ENCODE measurements at places on chromosomes 5 and 9. TPM values are rescaled to one million over a fixed set of nuclear protein-coding genes. Genes with fewer than 3 reads are reported as not detected.

- no peak for DNase-seq
These were observed 94.8 kb upstream of the CDKN2B start for GRCh38 chr9:22103685-22104575.

DNA sequence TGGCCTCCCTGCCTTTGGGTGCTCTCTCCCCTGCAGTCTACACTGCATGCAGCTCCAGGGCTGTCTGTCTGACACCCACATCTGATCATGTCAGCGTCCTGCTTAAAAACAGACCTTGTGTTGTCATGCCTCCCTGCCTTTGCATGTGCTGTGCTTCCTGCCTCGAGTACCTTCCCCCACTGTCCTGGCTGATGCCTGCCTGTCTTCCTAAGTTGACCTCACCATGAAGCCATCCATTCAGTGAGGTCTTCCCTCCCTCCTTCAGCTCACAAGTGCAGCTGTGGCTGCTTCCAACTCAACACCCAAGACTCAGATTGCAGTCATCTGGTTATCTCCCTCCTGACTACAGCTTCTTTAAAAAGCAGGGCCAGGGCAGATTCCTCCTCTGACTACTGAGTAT lies 5.5 kb downstream of the ANGPTL2 start:
- DNase-seq, result no peak

GRCh38 chr5:35540002-35540401 lies 77.7 kb upstream of the SPEF2 start:
- no peak for DNase-seq

GRCh38 chr5:78661691-78662090 lies 13.1 kb upstream of the LHFPL2 start:
- DNase-seq, result no peak

DNA sequence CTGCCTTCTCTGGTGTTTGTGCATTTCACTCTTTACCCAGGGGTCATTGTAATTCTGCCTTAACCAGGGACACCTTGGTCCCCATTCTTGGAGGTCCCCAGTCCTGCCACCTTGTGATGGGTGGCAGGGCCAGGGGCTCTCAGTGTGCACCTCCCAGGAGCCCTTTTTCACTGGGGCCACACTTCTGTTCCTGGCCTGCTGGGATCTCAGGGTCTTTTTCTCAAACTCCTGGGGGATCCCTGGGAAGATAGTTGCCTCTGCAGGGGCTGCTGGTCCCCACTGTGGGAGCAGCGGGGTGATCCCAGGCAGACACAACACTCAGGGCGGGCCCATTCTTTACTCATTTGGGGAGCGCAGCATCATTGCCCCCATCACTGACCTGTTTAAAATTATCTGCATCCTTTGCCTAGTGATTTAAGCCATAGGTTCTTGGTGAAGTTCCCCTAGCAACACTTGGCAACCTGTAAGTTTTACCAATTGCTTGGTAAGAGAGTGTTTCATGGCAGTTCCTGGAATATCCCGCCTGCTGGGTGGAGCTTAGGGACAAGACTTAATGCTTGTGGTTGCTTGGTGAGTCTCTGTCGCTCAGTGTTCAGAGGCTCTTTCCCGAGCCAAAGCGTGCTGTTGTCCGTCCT lies 15.7 kb downstream of the PHF2 start:
- DNase-seq, result no peak

GRCh38 chr9:11072176-11072575 lies 459.4 kb upstream of the PTPRD start:
- DNase-seq, result no peak

- DNase-seq, result no peak
These were observed 31.4 kb downstream of the TLX3 start for GRCh38 chr5:171340491-171340890.

GRCh38 chr5:135545099-135545498 lies 9.3 kb upstream of the NEUROG1 start:
- DNase-seq, result no peak

GRCh38 chr9:14089051-14089803 lies 224.7 kb downstream of the NFIB start:
- DNase-seq, result no peak

- no peak for DNase-seq
These were observed 6.7 kb downstream of the INIP start for GRCh38 chr9:112711050-112711689.

GRCh38 chr9:126465977-126466376 lies 139.3 kb downstream of the MVB12B start:
- DNase-seq, result no peak

DNA sequence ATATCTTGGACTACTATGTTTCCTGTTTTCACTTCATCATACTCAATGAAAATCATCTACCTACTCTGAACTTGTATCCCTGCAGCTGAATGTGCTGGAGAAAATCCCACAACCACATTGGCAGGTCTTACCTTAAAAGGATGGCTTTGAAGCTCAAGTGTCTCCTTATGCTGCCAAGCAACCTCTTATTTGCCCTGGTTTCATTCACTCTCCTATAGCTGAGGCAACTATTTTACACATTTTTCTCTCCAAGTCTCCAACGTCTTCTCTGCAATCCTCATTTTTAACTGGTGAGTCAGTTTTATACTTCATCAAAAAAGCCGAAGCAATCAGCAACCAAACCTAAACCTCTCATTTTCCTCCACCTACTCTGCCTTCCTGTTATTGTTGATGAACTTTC lies 49.7 kb downstream of the POU4F3 start:
- no peak for DNase-seq

DNA sequence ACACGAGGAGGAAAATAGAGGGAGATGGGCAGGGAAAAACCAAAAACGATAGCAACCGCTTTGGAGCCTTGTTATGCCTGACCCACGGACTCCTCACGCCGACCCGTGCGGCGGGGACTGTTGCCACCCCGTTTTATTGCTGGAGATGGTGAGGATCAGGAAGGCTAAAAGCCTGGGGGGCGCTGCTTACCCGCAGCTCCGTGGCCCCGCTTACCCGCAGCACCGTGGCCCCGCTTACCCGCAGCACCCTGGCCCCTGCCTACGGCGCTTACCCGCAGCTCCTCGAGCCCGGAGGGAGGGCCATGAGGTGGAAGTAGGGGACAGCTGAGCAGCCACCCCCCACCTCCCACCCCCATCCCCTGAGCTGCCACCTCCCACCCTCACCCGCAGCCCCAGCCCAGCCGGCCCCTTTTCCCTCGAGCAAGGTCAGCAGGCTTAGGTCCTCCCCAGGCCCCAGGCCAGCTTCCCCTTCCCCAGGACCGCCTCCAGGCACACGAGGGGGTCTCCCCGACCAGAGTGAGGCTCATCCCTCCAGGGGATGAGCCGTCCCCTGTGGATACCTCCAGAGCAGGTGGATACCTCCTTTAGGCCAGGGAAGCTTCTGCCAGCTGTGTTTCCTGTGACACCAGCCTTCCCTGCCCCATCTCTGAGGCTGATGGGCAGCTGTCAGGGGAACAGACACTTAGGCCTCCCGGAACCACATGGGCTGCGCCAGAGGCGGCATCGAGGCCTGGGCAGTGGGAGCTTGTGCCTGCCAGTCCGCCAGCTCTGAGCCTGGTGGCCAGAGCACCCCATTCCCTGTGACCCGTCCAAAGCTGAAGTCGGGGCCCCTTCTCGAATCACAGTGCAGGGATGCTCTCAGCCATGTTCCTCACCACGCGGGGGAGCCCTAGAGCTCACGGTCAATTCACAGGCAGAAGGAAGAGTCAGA lies 92.3 kb downstream of the LMX1B start:
- DNase-seq, result peak; percentile 88

- DNase-seq, result no peak
These were observed 1294.8 kb upstream of the ACO1 start for GRCh38 chr9:31089549-31090221.

DNA sequence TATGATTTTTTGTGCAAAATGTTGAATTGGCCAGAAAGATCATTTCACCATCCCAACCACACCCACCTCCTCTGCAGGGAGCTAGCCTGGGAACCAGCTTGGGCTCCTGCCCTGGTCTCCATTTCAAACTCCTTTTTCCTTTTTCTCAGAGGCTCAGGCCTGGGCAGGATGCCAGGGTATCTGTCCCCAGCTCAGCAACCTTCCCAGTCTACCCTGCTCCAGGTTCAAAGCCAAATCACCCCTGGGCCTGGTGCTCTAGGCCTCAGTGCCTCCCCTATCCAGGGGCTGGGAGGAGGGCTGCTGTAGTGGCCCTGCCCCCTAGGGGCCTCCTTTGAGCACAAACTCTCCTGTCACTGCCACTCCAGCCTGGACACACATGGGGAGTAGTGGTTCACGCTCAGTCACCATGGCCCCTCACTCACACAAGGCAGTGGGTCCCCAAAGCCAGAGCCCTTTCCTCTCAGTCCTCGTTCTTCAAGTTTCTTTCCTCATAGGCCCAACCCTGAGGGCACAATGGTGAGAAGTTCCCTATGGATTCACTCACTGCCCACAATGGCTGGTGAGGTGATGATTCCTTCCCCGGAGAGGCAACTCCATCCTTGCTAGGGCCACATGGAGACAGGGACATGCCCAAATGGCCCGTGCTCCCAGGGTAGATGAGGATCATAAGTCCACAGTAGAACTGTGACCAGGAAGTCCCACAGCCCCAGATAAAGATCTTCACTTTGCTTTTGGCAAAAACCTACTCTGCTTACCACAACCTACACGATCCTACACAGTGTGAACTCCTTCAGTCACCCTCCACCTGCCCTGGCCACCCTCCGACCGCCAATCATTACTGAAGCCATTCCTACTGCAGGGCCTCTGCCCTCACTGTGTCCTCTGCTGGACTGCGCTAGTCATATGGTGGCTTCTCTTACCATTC lies 1.6 kb upstream of the ST6GALNAC4 start:
- DNase-seq, result peak; percentile 71

GRCh38 chr9:138122201-138122600 lies 244.6 kb downstream of the CACNA1B start:
- no peak for DNase-seq

DNA sequence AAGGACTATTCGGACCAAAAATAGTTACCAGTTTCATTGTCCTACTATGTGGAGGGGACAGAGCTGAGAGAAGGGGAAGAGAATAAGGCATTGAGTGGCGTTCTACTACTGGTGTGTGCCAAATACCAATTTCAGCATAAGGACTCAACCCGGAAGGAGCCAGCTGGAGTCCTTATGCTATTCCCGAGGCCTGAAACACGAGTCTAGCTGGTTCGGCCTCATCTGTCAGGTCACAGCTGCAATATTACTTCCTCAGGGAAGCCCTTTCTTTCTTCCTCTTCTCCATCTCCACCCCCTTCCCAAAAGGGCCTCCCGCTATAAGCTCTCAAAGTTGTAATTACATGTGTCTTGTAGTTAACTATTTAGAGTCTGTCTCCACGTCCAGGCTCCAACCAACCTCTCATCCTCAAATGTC lies 20.5 kb upstream of the FER start:
- no peak for DNase-seq

DNA sequence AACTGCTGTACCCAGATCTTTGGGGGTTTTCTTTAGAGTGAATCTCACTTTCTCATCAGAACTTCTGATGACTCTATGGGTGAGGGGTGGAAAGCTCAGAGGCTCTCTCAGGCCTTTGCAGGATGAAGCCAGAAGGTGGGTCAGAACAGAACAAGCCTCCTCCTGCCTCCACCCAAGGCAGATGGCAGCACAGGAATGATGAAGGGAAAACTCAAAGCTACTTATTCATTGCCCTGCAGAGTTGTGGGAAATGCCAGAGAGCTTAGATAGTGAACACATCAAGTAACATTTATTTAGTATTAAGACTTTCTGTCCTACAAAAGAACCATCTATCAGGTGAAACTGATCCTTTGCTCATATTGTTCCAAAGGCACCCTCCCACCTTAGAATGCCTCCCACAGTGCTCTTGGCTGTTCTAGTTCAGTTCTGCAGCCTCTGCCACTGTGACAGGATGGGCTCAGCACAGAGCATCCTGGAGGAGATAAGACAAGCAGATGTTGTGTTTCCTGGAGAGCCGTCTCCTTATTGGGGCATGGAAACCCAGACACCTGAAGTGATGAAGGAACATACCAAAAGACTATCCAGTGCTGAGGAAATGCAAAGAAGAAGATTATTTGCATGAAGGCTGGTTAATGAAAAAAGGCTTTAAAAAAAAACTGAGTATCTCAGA lies 146.6 kb downstream of the ADAMTS12 start:
- DNase-seq, result no peak

The SLC34A3 gene
- not detected for total RNA-seq

The ST6GALNAC6 gene
- total RNA-seq, result 43.3 TPM

The MRPS2 gene
- total RNA-seq, result 43.3 TPM

The SLC45A2 gene
- total RNA-seq, result not detected

The SOWAHA gene
- total RNA-seq, result 0.27 TPM

The SLC36A3 gene
- not detected for total RNA-seq

The SLC6A18 gene
- total RNA-seq, result not detected

The ANKRD18B gene
- total RNA-seq, result not detected

The MSMP gene
- total RNA-seq, result not detected

The POU5F2 gene
- total RNA-seq, result 0.32 TPM

The AMBP gene
- total RNA-seq, result not detected

All from Right ventricle myocardium inferior (tissue), 1 donor.